ENCODE measurements at places on chromosomes 7 and 10.

- DNase-seq = peak; percentile 78
Observed at GRCh38 chr7:151689196-151689971, 169.7 kb upstream of the RHEB start.

DNA sequence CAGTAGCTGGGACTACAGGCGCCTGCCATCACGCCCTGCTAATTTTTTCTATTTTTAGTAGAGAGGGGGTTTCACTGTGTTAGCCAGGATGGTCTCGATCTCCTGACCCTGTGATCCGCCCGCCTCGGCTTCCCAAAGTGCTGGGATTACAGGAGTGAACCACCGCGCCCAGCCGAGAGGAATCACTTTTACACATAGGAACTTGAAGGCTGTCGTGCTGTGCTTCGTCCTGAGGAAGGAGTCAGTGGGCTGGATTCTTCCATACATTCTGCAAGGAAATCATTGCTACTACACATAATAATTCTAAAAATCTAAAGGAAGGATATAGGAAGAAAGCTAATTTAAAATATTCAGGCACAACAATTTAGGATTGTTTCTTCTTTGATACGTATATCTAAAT lies 48.8 kb upstream of the ZPBP start:
- DNase-seq = no peak

GRCh38 chr7:80882213-80882801 lies 36.5 kb downstream of the SEMA3C start:
- no peak for DNase-seq

GRCh38 chr7:683526-684205 lies 42.8 kb upstream of the DNAAF5 start:
- no peak for DNase-seq

All from NCI-H2171 (cell line).